NCI-H1092 treated with DMSO at 0.1 percent for 48 hours (cell line): ENCODE measurements at places on chromosomes 12 and 14.

DNA sequence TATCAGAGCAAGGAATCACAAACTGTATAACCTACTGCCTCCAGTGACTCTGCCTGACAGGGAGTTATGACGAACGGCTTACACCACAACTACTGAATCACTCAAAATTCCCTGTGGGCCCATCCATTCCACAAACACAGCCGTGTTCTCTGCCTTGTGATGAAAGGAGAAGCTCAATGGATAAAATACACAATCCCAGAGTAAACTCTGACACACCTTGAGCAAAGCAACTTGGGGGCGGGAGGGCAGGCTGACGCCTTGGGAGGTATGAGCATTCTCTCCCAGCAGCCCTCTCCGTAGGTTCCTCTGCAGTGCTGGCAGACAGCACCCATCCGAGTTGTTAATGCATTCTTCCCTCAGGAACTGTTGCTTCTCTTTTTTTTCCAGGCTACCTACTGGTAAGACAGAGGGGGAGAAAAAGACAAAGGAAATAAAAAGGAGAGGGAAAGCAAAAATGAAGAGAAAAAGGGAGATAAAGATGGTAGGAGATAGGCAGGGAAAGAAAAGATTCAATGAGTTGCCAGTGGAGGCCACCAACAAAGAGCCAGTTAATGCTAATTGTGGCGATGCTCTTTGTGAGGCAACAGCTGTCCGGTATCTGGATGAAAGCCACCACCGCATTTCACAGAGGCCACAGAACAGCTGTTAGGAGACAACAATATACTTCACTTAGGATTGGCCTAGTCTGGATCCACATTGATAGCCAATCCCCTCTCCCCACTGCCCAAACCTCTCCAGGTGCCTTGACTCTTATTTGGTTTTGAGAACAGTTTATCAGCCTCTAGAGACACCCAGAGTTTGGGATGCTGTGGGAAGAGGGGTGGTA lies 4.7 kb upstream of the DIO2 start:
- DNase-seq = peak; percentile 10

- peak; percentile 8 for DNase-seq
Observed at GRCh38 chr12:9049520-9050133, 60.3 kb downstream of the KLRG1 start.

GRCh38 chr14:23827100-23827892 lies 126.3 kb upstream of the DHRS4 start:
- no peak for DNase-seq

DNA sequence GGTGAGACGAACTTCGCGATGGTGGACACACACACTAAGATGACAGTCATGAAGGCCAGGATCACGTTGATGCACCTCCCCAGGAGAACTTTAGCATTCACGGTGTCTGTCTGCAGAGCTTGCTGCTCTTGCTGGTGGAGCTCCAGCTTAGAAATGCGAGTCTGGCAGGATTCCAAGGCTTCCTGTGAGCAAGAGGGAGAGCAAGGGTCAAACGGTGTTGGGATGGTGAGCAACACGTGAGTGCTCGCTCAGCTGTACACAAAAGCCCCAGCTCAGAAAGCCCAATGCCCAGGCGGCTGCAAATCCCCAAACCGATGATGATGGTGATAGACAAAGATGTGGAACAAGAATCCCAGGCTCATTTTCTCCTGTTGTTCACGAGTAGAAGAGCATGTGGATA lies 78.8 kb downstream of the TMCC3 start:
- peak; percentile 5 for DNase-seq

DNA sequence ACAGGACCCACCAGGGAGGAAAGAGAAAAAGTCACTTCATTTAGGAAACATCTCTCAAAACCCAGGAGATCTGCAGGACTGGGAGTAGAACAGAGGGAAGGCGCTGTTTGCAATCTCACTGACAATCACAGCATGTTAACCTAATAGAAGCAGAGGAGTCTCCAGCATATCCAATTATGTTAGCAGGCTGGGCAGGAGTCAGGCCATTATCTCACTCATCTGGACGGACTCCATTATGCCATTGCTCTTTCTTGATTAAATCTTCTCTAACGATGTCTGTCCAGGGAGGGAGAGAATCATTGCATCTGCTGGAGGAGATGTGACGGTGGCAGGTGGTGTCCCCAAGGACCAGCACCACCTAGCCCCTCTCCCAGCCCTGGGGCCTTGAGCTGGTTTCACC lies 203.8 kb upstream of the SFSWAP start:
- DNase-seq = no peak

DNA sequence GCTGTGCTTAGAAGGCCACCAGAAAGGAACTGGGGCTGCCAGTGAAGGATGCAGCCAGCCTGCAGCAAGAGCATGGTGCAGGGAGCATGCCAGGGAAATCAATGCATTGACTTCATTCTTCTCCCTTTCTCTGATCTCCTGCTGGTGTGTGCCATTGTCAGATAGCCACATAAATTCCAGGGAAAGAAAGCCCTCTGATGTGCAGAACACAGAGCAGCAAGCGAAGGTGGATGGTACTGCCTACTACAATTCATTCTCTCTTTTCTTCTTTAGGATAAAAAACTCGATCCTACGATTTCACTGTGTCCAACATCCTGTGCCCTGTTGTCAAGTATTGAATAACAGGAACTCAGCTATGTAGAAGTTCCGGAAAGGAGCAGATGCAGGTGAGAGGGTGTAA lies 446.7 kb upstream of the TMEM132C start:
- DNase-seq = no peak

GRCh38 chr12:47067771-47068431 lies 11.5 kb upstream of the PCED1B start:
- DNase-seq = peak; percentile 66

- DNase-seq = no peak
Observed at GRCh38 chr12:74725154-74725553, 187.5 kb downstream of the ATXN7L3B start.

GRCh38 chr14:52678591-52678990 lies 16.8 kb downstream of the ERO1A start:
- no peak for DNase-seq

GRCh38 chr12:58206876-58207275 lies 265.5 kb downstream of the ATP23 start:
- DNase-seq = no peak

DNA sequence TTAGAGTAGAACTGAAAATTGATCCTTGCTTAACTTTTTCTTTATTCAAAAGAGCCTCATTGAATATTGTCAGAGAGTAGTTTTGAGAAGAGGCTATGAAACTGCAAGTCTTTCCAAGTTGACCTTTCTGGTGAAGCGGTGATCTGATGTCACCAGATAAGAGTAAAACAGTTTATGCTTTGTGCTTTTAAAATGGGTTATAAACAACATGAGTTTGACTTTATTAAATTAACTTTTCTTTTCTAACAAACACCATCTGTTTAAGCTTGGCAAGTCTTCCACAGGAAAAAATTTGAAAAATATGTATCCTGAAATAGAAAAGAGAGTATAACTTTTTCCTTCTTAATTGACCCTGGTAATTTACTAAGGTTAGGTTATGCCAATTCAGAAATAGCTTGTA lies 408.7 kb upstream of the NOVA1 start:
- DNase-seq = no peak

- DNase-seq = no peak
Observed at GRCh38 chr14:31508135-31508534, 20.3 kb upstream of the GPR33 start.

DNA sequence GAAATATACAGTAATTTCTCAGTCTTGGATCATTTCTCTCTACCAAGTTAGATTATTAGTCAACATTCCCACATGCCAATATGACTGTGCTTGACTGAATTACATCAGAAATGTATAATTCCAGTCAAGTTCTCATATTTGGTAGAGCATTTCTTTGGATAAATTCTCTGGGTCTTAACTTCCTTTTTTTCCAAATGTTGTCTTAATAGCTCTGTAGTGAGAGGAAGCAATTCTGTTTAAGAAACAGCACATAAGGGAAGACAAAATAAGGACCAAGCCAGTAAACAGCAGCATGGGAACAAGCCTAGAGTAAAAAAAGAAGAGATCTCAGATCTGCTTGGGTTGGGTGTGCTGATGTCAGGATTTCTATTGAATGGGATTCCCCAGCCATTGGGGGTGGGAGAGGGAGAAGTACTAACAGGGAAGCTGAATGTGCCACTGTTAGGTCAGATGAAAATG lies 14.2 kb upstream of the DYRK2 start:
- DNase-seq = no peak

DNA sequence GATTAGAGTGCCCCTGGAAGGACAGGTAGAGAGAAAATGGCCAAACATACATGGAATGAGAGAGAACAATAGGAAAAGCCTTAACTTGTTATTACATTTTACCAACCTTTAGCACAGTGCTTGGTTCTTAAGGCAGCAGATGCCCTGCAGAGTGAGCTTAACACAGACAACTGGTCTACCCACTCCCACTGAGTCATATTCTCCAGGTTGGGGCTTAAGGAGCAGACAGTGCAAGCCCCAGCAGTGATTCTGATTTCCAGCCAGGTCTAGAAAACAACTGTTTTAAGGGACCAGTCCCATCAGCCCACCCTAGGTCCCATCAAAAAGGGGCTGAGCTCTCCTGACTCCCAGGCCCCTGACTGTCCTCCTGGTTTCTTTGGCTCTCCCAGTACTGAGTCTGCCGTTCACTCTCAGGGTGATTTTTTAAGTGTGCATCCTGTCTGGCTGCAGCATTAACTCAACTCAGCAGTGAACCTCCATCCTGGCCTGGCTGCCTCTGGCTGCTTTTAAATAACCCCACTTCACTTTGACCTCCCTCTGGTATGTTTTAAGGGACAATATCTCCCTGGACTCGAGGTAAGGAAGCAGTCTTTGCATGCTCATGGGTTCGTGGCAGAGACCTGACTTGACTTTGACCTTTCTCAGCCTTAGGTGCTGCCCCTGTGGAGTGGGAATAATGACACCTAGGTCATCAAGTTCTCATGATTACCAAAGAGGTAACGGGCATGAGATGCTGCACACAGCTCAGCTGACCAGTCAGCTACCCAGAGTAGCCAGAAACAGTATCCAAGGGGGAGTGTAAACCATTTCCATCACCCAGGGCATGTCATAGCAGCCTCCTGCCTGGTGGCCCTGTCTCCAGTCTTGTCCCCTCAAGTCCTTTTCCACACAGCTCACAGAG lies 210.7 kb upstream of the PWP1 start:
- DNase-seq = no peak

DNA sequence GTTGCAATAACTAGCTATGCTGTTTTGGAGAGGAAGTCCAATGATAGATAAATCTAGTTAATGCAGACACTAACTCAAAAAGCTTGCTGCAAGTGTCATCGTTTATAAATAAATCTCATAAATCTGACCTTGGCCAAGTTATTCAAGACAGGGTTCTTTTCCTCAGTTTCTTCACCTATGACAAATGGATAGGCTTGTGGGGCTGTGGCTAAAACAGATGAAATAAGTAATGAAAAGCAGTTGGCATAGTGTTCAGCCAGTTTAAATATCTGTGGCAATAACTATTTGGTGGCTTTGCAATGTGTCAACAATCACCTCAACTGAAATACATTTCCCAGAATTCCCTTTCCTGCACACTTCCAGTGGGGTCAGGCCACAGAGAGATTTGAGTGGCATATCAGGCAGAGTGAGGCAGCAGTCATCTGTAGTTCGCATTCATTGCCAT lies 169.9 kb downstream of the DYRK2 start:
- DNase-seq = no peak

DNA sequence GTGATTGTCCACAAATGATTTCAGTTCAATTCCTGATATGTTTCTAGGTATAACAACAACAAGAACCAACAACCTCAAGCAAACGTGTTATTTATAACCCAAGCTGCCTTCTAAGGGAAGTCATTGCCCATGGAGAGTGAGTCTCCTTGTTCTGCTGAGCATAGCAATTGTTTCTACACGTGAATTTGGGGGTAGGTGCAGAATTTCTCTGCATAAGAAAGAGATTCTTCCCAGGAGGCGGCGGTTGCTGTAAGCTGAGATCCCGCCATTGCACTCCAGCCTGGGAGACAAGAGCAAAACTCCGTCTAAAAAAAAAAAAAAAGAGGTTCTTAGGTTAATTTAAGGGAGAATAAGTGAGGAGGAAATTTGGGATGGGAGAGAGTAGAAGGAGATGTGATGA lies 226.5 kb upstream of the PELI2 start:
- no peak for DNase-seq

DNA sequence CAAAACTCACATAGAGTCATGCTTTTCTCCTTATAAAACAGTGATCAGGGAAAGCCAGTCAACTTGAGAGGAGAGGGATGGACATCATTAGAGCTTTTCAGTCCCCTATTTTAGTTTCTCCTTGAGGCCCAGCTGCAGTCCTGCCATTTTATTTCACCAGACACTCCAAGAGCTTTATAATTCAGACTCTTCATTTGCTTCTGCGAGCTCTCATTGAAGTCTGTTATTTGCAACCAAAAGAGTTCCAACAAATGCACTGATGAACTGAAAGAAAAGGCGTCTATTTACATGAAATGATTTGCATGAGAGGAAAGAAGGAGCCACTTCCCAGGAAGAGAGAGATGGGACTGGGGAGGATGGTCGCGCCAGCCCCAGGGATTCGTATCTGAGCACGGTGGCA lies 86.8 kb downstream of the NDUFA12 start:
- no peak for DNase-seq

GRCh38 chr12:94202245-94203180 lies 54.1 kb downstream of the PLXNC1 start:
- no peak for DNase-seq

DNA sequence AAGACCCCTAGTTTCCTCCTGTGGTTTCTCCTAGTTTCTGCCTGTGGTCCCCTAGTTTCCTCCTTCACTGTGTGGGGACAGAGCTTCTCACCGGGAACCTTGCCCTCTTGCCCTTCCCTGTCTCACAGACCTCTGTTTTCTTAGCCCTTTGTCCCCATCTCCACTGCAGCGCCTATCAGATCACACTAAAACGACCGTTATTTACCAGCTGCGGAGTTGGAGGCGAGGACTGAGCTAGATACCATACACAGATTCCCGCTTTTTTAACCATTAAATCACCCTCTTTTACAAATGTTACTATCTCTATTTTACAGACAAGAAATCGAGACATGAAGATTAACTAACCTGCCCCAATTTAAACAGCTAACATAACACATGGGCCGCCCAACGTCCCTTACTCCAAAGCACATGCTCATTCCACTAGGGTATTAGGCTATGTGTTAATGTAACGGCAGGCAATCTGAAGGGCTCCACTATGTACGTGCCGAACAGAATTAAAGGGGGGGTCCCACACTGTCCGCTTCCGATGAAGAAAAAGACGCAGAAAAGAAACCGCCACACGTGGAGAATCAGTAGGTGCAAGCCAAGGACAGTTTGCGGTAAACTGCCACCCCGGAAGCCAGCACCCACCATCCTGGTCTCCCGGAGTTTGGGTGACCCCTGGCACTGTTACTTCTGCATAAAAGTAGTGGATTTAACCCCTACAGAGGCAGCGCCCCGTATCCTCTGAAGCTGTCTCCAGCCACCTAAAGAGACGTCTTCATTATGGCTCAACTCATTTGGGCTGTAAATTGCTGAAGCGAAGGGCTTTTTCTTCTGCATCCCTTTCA lies 1.9 kb upstream of the FKBP4 start:
- no peak for DNase-seq
